Muscle of back (tissue), 13 donors: ENCODE measurements at places on chromosomes 1 and 21.
A peak's percentile ranks its signal among the peaks of the same experiment; 100 is the strongest.

DNA sequence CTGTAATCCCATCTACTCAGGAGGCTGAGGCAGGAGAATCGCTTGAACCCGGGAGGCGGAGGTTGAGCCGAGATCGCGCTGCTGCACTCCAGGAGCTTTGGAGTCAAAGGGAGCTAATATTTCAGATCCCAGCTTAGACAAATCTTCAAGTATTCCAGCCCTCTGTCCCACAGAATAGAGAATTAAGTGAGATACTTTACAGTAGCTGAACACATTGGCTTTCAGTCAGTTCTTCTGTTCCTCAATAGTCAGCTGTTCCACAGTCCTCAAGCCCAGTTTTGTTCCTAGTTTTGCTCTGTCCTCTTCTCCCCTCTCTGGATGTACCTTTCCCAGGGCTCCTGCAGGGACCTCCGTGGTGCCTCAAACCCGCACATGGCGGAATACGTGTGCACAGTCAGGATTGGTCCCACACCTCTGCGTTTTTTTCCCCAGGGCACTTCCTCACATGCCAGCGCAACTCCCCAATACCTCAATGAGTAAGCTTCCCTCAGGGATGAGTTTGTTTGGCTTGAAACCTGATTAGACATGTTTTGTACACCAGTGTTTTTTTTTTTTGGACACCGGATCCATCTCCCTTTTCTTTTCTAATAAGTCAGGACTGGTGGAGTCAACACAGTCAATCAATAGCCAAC lies 1.2 kb downstream of the MFN2 start:
- no peak for DNase-seq

- DNase-seq, result no peak
These were observed 26.3 kb upstream of the IER5 start for GRCh38 chr1:181061891-181062835.

- DNase-seq, result no peak
These were observed 150.6 kb downstream of the GABPA start for GRCh38 chr21:25885405-25885804.

DNA sequence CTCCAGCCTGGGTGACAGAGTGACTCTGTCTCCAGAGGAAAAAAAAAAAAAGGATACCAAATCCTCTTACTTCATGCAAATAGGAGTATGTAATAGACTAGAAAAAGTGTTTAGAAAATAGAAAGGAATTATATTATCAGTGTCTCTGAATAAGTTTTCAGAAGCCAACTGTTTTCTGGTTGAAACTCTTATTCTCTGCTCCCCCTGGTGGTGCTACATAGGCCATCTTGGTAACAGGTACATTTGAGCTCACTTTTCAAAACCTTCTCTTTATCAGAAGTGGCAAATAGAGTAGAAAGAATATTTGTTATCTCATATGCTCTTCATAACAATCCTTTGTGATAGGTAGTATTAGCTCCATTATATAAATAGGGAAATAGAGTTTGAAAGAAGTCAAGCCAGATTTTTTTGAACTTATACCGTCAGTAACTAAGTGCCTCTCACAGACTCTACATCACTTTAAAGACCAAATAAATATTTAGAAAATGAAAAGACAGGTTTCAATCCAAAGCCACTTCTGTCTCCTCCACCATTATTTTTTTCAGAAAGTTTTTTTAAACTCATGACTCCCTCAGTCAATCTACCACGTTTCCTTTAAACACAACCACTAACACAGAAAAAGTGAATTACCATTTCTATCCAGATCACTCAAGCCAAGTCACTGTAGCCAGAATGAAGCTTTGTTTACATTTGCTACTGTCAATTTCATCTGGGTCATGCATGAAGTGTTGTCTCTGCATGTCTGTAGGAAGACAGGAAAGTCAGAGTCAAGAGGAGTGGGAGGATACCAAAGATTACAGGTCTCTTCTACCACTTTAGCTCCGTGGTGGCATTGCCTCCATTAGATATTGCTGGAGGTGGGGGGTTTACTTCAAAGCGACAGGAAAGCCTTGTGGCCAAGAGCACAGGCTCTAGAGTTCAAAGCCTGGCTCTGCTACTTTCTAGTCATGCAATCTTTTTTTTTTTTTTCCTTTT lies 45.6 kb downstream of the IL23R start:
- no peak for DNase-seq

GRCh38 chr1:219010720-219011119 lies 163.0 kb upstream of the LYPLAL1 start:
- no peak for DNase-seq

DNA sequence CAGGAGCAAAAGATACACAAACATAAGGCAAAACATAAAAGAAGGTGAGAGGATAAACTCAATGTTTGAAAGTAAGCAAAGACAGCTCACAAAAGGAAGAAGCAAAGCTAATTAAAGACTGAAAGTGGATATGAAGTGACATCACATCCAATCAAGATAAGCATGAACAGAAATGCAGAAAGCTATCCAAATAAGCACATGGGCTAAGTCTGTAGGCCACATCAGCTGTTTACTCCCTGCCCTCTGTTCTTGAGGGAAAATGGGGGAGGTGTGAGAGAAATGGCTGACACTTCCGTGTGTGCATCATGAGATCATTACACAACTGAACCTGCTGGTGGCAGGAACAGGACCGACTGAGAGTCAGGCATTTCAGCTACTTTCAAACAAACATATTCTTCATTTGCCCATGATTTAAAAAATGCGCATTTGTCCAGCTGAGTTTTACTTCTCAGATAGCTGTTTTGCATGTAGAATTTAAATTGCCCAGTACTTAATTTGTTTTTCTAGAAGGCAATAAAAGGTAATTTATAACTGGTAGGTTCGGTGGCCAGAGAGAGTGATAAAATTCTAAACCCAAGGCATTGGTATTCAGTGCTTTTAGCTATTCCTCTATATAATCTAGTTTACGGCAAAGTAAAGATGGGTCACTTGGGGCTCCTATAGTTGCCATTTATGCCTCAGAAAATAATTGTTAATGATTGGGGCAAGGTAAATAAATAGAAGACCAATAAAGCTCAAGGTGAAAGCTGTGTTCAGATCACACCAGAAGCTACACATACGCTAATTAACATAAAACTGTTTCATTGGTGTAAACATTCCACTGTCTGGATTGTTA lies 27.2 kb upstream of the MAN1A2 start:
- peak; percentile 26 for DNase-seq

- peak; percentile 59 for DNase-seq
These were observed 49.7 kb downstream of the MDM4 start for GRCh38 chr1:204565617-204566582.

DNA sequence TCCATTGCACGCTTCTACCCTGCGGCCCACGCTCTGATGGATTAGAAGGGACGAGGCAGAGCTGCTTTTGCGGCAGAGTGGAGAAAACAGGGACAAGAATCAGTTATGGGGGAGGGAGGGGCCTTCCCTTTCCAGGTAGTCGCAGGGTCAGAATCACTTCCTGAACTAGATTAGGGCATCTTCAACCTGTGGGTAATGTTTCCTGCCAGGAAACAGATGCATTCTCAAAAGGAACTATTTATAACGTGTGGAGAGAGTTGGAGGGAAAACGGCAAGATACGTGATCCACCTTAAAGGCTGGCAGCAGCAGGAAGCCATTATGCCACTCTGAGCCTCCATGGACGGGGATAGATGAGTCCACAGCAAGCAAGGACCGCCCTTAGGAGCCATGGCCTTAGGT lies 59.9 kb upstream of the CNTN2 start:
- DNase-seq, result no peak

DNA sequence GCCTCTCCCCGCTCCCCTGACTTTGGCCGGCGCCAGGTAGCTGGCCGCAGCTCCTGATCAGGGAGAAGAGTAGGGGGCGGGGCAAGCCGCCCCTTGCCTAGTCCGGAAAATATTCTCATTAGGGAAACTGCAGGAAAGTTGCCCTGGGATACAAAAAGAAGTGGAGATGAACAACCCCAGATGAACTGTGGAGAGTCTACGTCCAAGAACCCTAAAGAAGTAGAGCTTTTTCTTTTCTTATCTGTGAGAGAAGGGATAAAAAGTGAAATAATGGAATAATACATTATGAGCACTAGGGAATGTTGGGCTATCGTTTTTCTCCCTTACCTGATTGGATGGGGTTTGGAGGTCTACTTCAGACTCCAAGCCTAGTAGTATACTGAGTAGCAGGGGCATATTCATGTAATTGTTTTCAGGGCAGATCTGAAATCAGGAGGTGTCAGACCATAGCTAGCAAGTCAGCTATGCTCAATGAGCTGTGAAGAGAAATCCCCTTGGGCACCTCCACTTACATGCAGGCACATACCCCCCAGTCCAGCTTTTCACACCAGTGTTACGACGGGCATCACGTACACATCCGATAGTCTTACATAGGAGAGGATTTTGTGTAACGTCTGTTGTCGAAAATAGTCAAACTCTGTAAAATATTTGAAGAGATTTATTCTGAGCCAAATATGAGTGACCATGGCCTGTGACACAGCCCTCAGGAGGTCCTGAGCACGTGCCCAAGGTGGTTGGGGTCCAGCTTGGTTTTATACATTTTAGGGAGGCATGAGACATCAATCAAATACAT lies 1.7 kb upstream of the DUSP10 start:
- DNase-seq, result no peak

GRCh38 chr1:217315346-217315745 lies 315.5 kb downstream of the GPATCH2 start:
- DNase-seq, result no peak

DNA sequence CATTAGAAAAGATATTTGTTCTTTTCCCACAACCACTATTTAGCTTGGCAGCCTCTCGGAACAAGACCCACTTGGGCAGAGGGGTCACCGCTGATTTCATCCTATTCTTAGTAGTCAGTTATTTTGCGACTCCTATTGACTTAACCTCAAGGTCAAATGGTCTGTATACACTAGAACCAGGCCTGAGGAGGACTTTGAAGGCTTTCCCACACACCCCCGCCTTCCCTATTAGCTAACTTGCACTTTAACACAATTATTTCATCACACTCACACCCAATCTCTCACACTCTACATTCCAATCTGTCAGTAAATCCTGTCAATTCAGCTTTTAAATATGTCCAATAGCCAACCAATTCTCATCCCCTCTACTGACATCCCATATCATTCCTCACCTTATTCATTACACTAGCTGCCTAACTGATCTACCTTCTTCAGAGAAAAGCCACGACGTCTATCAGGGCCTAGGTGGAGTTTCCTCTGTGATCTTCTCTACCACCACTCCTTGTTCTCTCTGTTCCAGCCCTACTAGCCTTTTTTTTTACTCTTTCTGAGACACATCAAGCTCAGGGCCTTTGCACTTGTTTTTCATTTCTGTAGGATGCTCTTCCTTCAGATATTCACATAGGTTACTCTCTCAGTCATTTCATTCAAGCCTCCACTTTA lies 1.0 kb upstream of the NIBAN1 start:
- no peak for DNase-seq

GRCh38 chr1:41804176-41804575 lies 114.5 kb downstream of the HIVEP3 start:
- DNase-seq, result no peak

DNA sequence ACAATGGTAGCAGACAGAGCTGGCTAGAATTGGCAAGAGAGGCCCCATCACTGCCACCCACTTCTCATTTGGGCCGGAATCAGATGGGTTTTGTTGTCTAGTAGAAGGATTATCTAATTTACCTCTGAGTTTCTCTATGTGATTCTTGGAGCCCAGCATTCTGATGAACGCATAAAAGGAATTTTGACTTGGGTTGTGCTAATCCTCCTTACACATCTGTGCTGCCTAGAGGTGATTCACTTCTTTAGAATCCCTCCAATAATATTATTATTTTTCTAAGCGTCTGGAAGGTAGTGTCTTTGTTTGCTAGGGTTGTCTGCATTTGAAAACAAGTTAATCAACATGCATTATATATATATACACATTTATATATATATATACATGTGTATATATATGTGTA lies 118.1 kb downstream of the RUNX1 start:
- DNase-seq, result no peak

GRCh38 chr1:32336591-32336932 lies 529 bp upstream of the MARCKSL1 start:
- DNase-seq, result no peak

- DNase-seq, result no peak
These were observed 2.3 kb downstream of the LGALS8 start for GRCh38 chr1:236526079-236526478.

GRCh38 chr1:182770232-182770631 lies 19.3 kb upstream of the NPL start:
- DNase-seq, result no peak

DNA sequence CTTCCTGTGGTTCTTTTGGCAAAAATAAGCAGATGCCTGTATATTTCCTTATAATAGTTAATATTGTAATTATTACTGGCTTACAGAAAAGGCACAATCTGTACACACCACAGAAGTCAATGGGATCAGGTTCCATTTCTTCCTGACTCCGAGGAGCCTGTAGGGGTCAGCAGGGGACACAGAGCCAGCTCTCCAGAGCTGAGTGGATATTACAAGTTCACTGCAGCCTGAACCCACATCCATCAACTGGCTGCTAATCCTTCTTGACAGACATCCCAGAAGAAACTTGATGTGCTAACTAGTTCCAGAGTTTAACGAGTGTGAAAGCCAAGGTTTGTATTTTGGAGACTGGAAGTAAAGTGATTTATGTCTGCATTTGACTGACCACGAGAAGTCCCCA lies 203.8 kb downstream of the LMX1A start:
- peak; percentile 16 for DNase-seq

- peak; percentile 38 for DNase-seq
These were observed 129.7 kb upstream of the RUNX1 start for GRCh38 chr21:35178827-35179226.

DNA sequence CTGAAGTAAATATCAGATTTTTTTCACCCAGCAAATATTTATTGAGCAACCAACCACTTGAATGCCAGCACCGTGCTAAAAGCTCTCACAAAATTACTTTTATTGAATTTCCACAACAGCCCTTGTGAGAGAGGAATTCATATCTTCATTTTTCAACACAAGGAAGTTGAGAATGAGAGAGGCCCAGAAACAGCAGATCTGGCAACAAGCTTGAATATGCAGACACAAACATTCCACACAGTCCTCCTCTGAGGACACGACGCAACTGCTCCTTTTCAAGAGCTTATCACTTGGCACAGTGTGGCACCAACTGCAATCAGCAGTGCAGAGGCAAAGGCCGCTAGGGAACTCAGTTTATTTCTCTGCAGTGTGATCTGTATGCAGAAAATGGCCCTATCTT lies 32.2 kb upstream of the IFNAR2 start:
- DNase-seq, result no peak

GRCh38 chr1:217620814-217621213 lies 10.1 kb downstream of the GPATCH2 start:
- DNase-seq, result no peak

GRCh38 chr1:163085904-163086268 lies 16.7 kb downstream of the RGS4 start:
- no peak for DNase-seq

- DNase-seq, result no peak
These were observed at the start of gene TINAGL1 for GRCh38 chr1:31576201-31576669. Gene TINAGL1, plus strand, starts transcription at chr1:31576515. Its CDS starts 634 bp downstream, at chr1:31577149.

- DNase-seq, result no peak
These were observed 1.5 kb upstream of the RGS1 start for GRCh38 chr1:192574073-192574472.
